Tracheal epithelial cell (primary cell): ENCODE measurements at places on chromosomes 1 and 21. TPM values are rescaled to one million over a fixed set of nuclear protein-coding genes. Genes with fewer than 3 reads are reported as not detected.

The LRRC71 gene
- not detected in 2 replicates for total RNA-seq

The SYTL1 gene
- total RNA-seq = 53.7 and 64.3 TPM in 2 replicates

The JAM2 gene
- total RNA-seq = not detected in 2 replicates

The GCSAML gene
- total RNA-seq = not detected in 2 replicates

The RHOU gene
- 0.43 and 0.48 TPM in 2 replicates for total RNA-seq

The FMOD gene
- total RNA-seq = under 0.01 TPM in 1 of 2 replicates, not detected in the other

The SIK1 gene
- 7.0 and 21.5 TPM in 2 replicates for total RNA-seq

The PLA2G2A gene
- total RNA-seq = not detected in 2 replicates

The ST6GALNAC3 gene
- total RNA-seq = 0.64 and 0.72 TPM in 2 replicates
